Effector memory CD8-positive, alpha-beta T cell (primary cell): ENCODE measurements at places on chromosomes 2 and 18.
A peak's percentile ranks its signal among the peaks of the same experiment; 100 is the strongest.

GRCh38 chr2:117128461-117128860, 686.0 kb upstream of the DDX18 start:
- H3K4me3 ChIP-seq: no peak overlapping the region
- no peaks in the 10 kb centered on the region for H3K36me3 ChIP-seq
- no peak overlapping the region for H3K27ac ChIP-seq
- no peaks in the 10 kb centered on the region for H3K4me1 ChIP-seq

DNA sequence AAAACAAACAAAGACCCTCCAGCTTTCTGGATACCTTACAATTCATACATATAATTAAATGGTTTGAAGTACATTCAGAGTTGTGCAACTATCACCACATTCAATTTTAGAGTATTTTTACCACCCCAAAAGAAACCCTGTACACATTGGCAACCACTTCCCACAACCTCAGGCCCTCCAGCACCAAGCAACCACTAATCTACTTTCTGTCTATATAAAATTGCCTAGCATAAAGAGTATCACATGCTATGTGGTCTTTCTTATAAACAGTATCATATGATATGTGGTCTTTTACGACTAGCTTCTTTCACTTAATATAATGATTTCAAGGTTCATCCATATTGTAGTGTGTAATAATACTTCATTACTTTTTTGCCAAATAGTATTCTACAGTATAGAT, 7.3 kb downstream of the IER3IP1 start:
- H3K4me3 ChIP-seq: no peak overlapping the region
- peaks cover 7% of the 10 kb centered on the region for H3K4me1 ChIP-seq
- DNase-seq: no peak
- peaks cover 7% of the 10 kb centered on the region for H3K36me3 ChIP-seq

- peaks cover 9% of the 10 kb centered on the region for H3K4me1 ChIP-seq
- no peak overlapping the region for H3K27ac ChIP-seq
- DNase-seq: no peak
- H3K4me3 ChIP-seq: no peak overlapping the region
Measured at GRCh38 chr2:131146231-131146630, 41.1 kb downstream of the PLEKHB2 start.

- H3K27ac ChIP-seq: no peak overlapping the region
- H3K36me3 ChIP-seq: no peaks in the 10 kb centered on the region
- peaks cover 16% of the 10 kb centered on the region for H3K27me3 ChIP-seq
- no peak for DNase-seq
- no peak overlapping the region for H3K4me3 ChIP-seq
Measured at GRCh38 chr2:183248866-183249567, 124.8 kb downstream of the NUP35 start.

DNA sequence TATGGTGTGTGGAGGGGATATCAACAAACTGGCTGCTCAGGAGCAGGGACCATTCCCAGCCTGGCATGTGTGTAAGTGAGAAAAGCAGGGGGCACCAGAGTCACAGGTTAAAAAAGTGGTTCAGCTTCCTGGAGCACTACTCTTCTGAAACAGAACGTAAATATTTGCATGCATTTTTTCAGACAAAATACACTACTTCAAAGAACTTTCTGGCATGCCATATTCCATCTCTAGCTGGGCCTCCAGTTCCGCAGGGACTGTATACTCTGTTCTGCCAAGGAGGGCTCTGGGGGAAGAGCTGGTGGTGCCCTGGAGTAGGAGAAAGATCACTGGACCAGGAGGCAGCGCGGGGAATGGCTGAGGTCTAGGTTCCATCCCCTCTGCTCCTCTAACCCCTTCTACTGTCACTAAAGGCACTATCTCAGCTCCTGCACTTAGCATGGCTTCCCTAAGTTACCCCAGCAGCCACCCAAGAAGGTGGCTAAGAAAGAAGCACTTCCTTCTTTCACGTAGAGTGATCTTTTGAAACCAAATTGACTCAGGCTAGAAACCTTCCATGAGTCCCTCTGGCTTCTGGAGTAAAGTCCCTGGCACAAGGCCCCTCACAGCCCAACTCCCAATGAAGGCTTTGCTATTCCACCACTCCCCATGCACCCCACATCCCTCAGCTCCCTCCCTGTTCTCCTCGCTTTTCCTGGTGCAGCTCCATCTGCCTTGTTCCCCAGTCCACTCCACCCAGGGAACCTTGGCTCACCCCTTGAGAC, 57.6 kb upstream of the CABLES1 start:
- H3K27ac ChIP-seq: no peak overlapping the region
- H3K4me1 ChIP-seq: peaks cover 4% of the 10 kb centered on the region
- peaks cover 4% of the 10 kb centered on the region for H3K36me3 ChIP-seq
- DNase-seq: no peak
- peaks cover 10% of the 10 kb centered on the region for H3K27me3 ChIP-seq

DNA sequence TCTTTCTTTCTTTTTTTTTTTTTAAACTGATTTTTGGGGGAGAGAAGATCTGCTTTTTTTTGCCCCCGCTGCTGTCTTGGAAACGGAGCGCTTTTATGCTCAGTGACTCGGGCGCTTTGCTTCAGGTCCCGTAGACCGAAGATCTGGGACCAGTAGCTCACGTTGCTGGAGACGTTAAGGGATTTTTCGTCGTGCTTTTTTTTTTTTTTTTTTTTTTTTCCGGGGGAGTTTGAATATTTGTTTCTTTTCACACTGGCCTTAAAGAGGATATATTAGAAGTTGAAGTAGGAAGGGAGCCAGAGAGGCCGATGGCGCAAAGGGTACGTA, 587 bp downstream of the MEIS1 start:
- no peak overlapping the region for H3K27ac ChIP-seq
- no peaks in the 10 kb centered on the region for H3K36me3 ChIP-seq
- H3K4me1 ChIP-seq: peaks cover 24% of the 10 kb centered on the region
- H3K4me3 ChIP-seq: peak overlapping the region; percentile 79
- H3K27me3 ChIP-seq: peaks cover 78% of the 10 kb centered on the region

DNA sequence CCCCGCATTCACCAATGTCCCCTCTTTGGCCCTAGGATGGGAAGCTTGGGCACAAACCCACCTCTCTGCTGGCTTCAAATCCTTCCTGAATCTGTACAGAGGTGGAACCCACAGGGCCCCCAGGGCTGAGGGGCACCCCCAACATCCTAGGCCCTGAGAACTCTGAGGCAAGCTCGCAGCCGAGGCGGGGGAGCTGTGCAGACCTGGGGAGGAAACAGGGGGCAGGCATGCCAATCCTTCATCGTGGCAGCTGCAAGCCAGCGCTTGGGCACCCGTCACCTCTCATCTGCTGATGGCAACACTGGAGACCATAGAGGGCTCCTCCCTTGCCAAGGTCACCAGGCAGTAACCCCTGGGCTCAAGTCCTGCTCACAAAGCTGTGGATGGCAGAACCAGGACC, 10.8 kb downstream of the ECEL1 start:
- no peak overlapping the region for H3K27ac ChIP-seq
- H3K4me3 ChIP-seq: no peak overlapping the region
- H3K4me1 ChIP-seq: no peaks in the 10 kb centered on the region

- no peak for DNase-seq
- H3K27ac ChIP-seq: no peak overlapping the region
- no peak overlapping the region for H3K4me3 ChIP-seq
- H3K27me3 ChIP-seq: no peaks in the 10 kb centered on the region
- no peaks in the 10 kb centered on the region for H3K36me3 ChIP-seq
- no peaks in the 10 kb centered on the region for H3K4me1 ChIP-seq
Measured at GRCh38 chr2:2244508-2244907, 86.6 kb downstream of the MYT1L start.

DNA sequence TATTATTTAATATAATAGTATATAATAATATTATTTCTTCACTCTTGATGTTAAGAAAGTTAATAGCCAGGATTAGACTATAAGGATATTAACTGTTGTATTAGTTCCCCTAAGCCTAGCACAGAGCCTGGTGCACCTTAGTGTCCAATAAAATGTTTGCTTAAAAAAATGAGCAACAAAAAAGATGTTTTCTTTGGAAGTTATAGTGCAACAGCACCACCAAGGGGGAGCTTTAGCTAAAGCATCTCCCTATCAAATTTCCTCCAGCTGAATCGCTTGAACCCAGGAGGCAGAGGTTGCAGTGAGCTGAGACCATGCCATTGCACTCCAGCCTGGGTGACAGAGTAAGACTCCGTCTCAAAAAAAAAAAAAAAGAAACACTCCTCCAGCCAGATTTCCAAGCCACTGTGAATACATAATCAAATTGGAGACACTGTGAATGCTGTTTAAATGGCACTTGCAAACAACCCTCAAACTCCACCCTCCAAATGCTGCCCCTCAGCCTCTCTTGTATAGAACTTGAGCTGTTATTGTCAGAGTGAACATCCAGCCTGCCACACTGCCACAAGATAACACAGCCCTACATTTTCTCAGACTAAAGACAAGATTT, 221.9 kb downstream of the DYM start:
- H3K27ac ChIP-seq: no peak overlapping the region
- DNase-seq: no peak
- peaks cover 2% of the 10 kb centered on the region for H3K36me3 ChIP-seq
- peaks cover 1% of the 10 kb centered on the region for H3K4me1 ChIP-seq
- H3K4me3 ChIP-seq: no peak overlapping the region
- no peaks in the 10 kb centered on the region for H3K27me3 ChIP-seq

GRCh38 chr2:100692381-100692780, 127.6 kb upstream of the NPAS2 start:
- H3K27me3 ChIP-seq: peaks cover 39% of the 10 kb centered on the region
- no peak for DNase-seq
- H3K27ac ChIP-seq: no peak overlapping the region
- peaks cover 4% of the 10 kb centered on the region for H3K36me3 ChIP-seq
- H3K4me1 ChIP-seq: peaks cover 3% of the 10 kb centered on the region

GRCh38 chr18:22465859-22466457, 48.2 kb upstream of the CTAGE1 start:
- peak; percentile 41 for DNase-seq
- no peaks in the 10 kb centered on the region for H3K36me3 ChIP-seq
- peak overlapping the region; percentile 80 for H3K27ac ChIP-seq

GRCh38 chr2:144012304-144012703, 507.6 kb downstream of the ZEB2 start:
- peaks cover 11% of the 10 kb centered on the region for H3K4me1 ChIP-seq
- H3K4me3 ChIP-seq: no peak overlapping the region
- no peak for DNase-seq
- H3K27ac ChIP-seq: no peak overlapping the region
- H3K36me3 ChIP-seq: no peaks in the 10 kb centered on the region
- no peaks in the 10 kb centered on the region for H3K27me3 ChIP-seq

GRCh38 chr2:107466984-107467773, 359.5 kb upstream of the RGPD4 start:
- DNase-seq: no peak
- no peak overlapping the region for H3K4me3 ChIP-seq
- H3K4me1 ChIP-seq: no peaks in the 10 kb centered on the region
- no peaks in the 10 kb centered on the region for H3K36me3 ChIP-seq
- no peak overlapping the region for H3K27ac ChIP-seq

DNA sequence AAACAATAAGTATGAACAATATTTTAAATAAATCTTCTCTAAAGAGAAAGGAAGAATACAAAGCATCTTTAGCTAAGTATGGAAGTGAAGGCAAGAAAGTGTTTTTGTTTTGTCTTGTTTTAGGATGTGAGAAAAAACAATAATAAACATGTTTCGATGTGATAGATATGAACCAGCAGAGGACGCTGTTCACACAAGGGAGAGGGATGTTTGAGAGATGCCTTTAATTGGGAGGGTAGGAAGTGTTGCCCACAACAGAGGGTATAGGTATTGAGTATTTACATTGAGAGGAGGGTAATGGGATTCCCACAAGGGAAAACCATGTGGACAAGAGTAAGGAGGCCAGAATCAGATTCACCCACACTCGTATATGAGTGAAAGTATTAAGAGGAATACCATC, 55.1 kb downstream of the CDH19 start:
- no peaks in the 10 kb centered on the region for H3K36me3 ChIP-seq
- no peaks in the 10 kb centered on the region for H3K4me1 ChIP-seq
- no peak for DNase-seq
- no peak overlapping the region for H3K4me3 ChIP-seq
- no peaks in the 10 kb centered on the region for H3K27me3 ChIP-seq

GRCh38 chr2:36658277-36658748, 38.2 kb upstream of the VIT start:
- H3K27me3 ChIP-seq: no peaks in the 10 kb centered on the region
- no peak for DNase-seq
- H3K4me3 ChIP-seq: no peak overlapping the region
- H3K4me1 ChIP-seq: no peaks in the 10 kb centered on the region
- H3K27ac ChIP-seq: no peak overlapping the region
- no peaks in the 10 kb centered on the region for H3K36me3 ChIP-seq

DNA sequence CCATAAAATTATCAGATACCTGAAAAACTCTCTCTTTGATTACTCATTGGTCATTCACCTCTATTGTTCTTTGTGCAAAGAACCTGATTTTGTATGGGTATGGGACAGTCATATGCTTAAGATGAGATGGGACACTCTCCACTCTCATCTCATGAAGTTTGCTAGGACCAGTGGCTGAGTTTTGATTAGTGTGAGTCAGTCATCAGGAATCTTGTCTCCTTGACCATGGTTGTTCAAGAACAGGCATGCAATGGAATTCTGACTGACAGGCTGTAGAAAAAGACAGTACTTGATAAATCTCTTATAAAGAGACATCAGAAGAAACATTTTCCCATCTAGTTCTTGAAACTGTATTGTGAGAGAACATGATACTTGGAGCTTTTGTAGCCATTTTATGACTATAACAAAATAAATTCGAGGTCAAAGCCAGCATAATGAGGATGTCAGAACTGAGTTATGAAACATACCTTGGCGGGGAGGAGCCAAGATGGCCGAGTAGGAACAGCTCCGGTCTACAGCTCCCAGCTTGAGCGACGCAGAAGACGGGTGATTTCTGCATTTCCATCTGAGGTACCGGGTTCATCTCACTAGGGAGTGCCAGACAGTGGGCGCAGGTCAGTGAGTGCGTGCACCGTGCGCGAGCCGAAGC, 367.0 kb downstream of the NR4A2 start:
- no peak overlapping the region for H3K4me3 ChIP-seq
- no peak for DNase-seq
- H3K36me3 ChIP-seq: no peaks in the 10 kb centered on the region
- no peak overlapping the region for H3K27ac ChIP-seq
- no peaks in the 10 kb centered on the region for H3K4me1 ChIP-seq
